Activated CD4-positive, alpha-beta T cell treated with anti-CD3 and anti-CD28 coated beads, Interleukin-2, amount 50 U/mL, for 16 hours (primary cell): ENCODE measurements at places on chromosomes 3 and 15.

DNA sequence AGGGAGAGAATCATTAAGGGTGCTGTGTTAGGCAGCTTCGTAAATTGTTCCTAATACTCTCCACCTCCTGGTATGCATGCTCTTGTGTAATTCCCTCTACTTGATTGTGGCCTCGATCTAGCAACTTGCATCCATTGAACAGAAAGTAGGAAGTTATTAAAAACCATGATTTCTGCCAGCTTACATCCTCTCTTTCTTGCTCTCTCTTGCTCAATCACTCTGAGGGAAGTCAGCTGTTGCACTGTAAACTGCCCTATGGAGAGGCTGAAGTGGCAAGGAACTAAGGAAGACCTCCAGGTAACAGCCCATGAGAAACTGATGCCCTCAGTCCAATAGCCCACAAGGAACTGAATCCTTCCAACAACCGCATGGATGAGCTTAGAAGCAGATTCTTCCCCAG, 92.6 kb downstream of the ERC2 start:
- DNase-seq: no peak

DNA sequence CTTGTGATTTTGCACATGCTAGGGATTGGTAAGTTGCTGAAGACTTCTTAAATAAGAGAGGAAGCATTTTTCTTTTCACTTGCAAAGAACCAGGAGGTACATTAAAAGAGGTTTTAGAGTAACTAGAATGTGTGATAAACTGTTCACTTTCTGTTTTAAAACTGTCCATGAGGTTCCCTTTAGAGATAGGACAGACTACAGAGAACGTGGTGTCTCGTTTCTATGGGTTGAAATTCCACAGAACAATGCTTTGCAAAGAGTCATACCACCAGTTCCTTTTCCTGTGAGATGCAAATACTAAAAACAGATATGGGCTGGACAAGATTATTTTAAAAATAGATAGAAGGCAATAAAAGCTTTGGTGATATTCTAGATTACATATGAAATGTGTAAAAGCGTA, 372.8 kb downstream of the TIGIT start:
- DNase-seq: no peak

- DNase-seq: peak; percentile 23
These were observed 111.6 kb downstream of the RAB11A start for GRCh38 chr15:65980824-65981456.

GRCh38 chr15:77098572-77098971, 27.7 kb upstream of the TSPAN3 start:
- no peak for DNase-seq

DNA sequence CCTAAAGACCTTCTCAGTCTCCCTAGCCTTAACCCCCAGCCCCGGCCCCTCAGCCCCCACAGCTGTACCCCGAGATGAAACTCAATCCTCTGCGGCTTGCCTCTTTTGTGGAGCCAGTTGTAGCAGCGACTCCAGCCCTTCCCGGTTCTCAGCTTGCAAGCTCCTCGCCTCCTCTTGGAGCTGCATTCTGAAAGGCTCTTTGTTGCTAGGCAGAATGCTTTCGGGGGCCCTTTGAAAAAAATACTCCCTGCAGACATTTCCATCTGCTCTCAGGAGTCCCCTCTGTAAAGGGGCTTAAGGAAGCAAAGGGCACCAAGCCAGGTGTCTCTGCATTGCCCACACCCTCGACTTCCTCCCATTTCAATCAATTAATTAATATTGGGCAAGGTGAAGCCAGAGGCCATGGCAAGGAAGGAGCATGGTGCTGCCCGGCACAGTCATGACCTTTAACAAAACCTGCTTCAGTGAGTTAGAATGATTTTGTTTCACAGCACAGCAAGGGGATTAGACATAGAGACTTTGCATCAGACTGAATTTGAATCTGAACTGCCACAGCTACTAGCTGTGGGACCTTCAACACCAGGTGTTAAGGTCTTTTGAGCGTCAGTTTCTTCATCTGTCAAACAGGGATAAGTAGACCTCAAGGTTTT, 65.5 kb downstream of the SRGAP3 start:
- no peak for DNase-seq
